Amygdala (tissue), 56 donors: ENCODE measurements at places on chromosomes 2 and 18.

- no peak for DNase-seq
Measured at GRCh38 chr2:43701111-43701510, 24.9 kb upstream of the C1GALT1C1L start.

GRCh38 chr2:9630117-9630735, 571 bp downstream of the YWHAQ start:
- peak; percentile 56 for DNase-seq

DNA sequence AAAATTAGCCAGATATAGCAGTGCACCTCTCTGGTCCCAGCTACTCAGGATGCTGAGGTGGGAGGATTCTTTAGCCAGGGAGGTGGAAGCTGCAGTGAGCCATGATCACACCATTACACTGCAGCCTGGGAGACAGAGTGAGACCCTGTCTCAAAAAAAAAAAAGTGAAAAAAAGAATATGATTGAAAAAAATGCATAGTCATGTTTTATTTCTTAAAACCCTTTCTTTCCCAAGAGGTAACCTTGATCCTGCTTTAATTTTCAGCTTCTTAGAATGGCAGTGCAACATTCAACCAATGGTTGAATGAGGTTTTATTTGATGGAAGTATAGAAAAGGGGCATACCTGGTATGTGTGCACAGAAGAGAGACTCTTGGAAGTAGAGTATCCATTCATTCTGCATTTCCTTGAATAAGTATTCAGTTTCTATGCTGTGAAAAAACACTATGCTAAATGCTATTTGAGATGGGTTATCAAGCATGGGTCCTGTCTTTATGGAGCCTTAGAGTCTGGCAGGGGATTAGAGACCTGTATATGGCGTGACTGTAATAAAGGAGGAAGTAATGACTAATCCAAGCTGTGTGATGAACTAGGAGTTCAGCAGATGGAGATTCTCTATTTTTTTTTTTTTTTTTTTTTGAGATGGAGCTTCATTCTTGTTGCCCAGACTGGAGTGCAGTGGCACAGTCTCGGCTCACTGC, 146.3 kb downstream of the WDSUB1 start:
- DNase-seq, result no peak

GRCh38 chr18:50439460-50440015, 64.7 kb downstream of the SKA1 start:
- no peak for DNase-seq

DNA sequence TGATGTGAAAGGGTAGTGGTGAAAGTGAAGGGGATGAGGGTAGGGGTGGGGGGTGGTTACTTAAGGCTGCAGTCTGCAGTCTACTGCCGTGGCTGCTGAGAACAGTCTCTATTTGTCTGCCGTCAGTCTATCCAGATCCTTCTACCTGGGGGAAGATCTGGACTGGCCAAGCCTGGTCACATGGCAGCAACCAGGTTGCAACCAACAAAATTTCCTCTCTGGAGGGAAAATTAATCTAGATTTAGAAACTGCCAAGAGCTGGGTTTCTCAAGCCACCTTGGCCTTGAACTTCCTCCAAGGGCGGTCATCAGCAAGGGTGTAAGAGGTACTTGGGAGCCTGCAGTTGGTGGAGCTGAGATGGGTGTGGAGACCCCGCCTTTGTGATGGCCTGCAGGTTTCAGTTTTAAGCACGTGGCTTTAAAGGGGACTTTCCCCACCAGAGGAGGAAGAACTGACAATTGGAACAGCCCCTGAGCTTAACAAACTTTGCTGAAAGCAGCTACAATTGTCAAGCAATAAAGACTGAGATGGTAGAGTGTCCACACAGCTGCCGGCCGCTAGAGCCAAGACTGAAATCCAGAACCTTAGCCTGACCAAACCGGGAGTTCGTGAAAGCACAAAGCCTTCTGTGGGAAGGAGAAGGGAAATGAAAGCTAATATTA, 31.4 kb upstream of the KCMF1 start:
- DNase-seq, result no peak

DNA sequence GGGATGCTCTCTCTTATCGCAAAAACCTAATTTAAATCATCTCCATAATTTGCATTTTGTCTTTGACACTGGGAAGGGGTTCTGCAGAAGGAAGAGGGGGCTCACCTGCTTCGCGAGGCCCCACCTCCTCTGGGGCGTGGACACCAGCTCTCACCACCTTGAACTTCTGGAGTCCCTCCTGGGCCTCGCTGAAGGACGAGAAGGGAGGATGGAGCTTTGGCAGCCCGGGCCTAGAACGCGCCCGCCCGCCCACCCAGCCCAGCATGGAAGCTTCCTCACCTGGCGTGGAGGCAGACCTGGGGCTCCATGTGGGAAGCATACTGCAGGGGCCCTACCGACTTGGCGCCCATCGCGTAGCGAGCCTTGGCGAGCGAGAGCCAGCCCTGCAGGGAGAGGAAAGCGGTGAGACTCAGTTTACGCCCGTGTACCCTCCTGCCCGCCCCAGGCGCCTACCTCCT, 1.1 kb upstream of the IMP4 start:
- DNase-seq, result no peak

DNA sequence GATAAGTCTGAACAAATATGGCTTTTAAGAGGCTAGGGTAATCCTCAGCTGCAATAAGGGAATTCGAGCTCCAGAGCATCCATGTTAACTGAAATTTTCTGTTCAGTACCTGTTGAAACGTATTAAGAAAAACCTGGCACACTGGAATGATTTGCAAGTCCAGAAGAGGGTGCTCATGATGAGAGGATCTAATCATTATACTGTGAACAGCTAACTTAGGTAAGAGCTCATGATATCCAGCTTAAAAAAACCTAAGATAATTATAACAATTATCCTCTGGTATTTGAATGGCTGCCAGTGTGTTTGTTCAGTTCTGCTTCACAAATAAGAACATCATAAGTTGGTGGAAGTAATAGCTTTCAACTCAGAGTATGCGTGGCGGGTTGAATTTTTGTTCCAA, 1118.3 kb upstream of the DDX18 start:
- DNase-seq, result no peak

- no peak for DNase-seq
Measured at GRCh38 chr2:9668687-9669345, 38.0 kb upstream of the YWHAQ start.

GRCh38 chr2:124970030-124970429, 944.9 kb downstream of the CNTNAP5 start:
- DNase-seq, result no peak

GRCh38 chr2:229454934-229455631, 184.0 kb upstream of the PID1 start:
- DNase-seq, result no peak

DNA sequence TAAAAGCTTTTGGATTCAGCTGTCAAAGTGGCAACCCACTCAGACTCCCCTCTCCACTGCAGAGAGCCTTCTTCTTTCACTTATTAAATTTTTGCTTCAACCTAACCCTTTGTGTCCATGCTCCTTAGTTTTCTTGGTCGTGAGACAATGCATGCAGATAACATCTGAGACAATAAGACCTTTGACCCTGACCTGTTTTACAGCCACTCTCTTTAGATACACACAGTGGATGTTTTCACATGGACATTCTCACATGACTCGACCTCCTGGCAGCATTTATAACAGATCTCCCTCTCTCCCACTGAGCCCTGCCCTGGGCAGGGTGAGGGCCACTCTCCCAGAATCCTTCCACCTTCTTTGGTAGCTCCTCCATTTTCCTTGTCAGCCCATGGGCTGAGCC, 30.4 kb upstream of the IL36G start:
- DNase-seq, result no peak

DNA sequence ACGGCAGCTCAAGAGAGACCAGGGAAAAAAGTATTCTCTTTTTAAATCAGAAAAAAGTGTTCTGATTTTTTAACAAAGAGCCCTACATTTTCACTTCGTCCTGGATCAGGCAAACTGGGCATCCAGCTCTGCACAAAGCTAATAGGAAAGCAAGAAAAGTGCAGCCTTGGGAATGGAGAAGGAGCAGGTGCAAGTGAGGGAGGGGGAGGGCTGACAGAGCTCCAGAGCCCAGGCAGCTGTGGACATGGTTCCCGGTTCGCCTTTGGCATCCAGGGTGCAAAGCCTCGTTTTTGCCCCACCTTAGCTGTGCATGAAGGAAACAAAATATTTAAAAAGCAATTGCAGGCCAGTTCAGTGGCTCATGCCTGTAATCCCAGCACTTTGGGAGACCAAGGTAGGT, 82.2 kb downstream of the FAM124B start:
- no peak for DNase-seq

DNA sequence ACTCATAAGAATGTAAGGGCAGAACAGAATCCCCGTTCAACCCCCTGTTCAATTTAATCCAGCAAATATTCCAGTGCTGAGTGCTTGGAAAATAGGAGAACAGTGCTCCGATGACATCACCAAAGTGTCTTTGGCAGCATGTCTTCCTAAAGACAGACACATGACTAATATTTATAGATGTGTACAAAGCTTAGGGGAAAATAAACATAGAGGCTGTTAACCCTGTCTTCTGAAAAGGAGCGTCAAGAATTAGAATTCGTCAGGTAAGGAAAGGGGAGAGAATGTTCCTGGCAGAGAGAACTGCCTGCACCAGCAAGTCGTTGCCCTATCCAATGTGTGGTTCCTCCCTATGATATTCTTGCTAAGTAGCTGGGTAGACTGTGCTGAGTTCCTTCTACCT, 72.7 kb downstream of the PLB1 start:
- no peak for DNase-seq

DNA sequence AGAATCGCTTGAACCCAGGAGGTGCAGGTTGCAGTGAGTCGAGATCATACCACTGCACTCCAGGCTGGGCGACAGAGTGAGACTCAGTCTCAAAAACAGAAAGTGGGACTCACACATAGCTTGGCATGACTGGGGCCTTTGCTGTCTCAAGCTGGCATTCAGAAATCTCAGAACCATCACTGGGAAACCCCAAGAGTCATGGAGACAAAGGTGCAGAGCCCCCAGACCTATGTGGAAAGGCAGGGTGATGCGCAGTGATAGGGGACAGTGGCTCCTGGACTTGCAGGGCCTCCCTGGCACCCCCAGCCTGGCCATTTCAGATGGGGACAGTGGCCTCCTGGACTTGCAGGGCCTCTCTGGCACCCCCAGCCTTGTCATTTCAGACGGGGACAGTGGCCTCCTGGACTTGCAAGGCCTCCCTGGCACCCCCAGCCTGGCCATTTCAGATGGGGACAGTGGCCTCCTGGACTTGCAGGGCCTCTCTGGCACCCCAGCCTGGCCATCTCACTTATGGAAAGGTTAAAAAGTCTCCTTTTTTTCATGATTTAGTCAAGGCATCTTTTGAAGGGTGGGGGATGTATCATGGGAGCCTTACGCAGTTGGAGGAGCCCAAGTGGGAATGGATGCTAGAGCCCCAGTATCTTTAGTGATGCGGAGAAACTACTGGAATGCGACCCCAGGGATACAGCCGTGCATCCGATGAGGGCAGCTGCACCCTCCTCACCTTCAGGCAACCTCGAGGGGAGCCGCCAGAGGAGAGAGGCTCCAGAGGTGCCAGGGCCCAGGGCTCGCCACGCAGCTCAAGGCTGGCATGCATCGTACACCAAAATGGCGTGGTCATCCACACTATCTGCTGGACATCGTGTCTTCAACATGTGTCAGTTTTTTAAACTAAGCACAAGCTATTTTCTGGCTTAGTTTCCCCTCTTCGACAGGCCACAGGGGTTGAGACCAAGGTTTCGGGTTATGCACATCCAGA, 30.5 kb downstream of the ZNF516 start:
- no peak for DNase-seq

DNA sequence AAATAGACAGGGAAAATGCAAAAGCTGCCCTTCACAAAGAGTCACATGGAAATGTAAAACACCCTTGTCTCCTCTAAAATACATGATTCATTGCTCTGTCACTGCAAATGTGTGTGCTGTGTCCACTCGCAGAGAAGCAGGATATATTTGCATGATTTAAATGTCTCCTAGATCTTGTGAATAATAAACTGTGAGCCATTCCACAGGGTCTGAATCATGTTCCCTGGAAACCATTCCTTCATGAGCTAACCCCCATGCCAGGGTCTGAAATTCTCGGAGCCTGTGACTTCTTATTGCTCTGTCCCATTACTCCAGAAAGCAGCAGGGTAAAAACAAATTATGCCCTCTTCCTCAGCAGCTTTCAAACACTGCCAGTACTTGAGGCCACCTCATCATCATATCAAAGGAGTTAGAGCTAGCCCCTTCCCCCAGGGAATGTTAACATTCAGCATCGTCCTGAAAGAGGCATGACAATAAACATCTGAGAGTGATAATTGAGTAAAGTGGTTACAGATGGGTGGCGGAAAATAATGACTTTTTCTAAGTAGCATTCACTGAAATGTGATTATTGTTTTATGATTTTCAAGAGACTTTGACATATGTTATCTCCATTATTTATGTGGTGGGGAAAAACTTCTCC, 11.7 kb upstream of the CNGA3 start:
- DNase-seq, result no peak

DNA sequence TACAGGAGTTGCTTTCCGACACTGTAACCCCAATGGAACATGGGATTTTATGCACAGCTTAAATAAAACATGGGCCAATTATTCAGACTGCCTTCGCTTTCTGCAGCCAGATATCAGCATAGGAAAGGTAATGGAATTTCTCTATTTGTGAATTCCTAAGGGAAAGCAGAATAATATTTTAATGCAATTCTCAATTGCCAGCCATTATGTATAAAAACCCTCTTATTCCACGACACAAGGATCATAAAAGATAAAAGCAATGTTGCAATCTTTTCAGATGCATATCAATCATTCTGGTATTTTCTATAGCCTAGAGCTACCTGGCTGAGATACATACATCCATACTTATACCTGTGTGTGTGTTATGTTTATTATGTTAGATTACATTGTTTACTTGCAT, 31.2 kb downstream of the PTH2R start:
- no peak for DNase-seq

DNA sequence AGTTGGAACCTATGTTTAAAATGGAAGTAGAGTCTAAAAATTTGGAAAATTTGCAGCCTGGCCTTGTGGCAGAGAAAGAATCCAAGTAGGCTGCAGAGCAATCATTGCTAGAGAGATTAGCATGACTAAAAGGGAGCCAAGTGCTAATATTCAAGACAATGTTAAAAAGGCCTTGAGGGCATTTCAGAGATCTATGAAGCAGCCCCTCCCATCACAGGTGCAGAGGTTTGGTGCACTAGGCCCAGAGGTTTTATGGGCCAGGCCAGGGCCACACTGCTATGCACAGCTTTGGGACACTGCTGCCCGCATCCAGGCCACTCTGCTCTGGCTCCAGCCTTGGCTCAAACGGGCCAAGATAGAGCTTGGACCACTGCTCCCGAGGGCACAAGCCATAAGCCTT, 6.7 kb upstream of the IL1A start:
- no peak for DNase-seq
